ENCODE measurements at places on chromosomes 5 and 9. TPM values are rescaled to one million over a fixed set of nuclear protein-coding genes. Genes with fewer than 3 reads are reported as not detected.

CHSY3 gene
- polyA plus RNA-seq = not detected

GABRA6 gene
- not detected for polyA plus RNA-seq

TICAM2 gene
- polyA plus RNA-seq = 4.4 TPM

CACFD1 gene
- 15.9 TPM for polyA plus RNA-seq

DAPK1 gene
- 0.86 TPM for polyA plus RNA-seq

GMCL2 gene
- polyA plus RNA-seq = not detected

HEMGN gene
- polyA plus RNA-seq = 0.44 TPM

TSSK1B gene
- polyA plus RNA-seq = not detected

IFNA21 gene
- polyA plus RNA-seq = not detected

PCDHA7 gene
- polyA plus RNA-seq = not detected

SLC22A4 gene
- polyA plus RNA-seq = not detected

SPTLC1 gene
- 26.7 TPM for polyA plus RNA-seq

GRIN3A gene
- polyA plus RNA-seq = not detected

RNF183 gene
- polyA plus RNA-seq = not detected
